Stimulated activated CD4-positive, alpha-beta T cell treated with anti-CD3 and anti-CD28 coated beads, Interleukin-15, amount 100 ng/mL, for 1 hour (primary cell): ENCODE measurements at places on chromosomes 4 and X.

DNA sequence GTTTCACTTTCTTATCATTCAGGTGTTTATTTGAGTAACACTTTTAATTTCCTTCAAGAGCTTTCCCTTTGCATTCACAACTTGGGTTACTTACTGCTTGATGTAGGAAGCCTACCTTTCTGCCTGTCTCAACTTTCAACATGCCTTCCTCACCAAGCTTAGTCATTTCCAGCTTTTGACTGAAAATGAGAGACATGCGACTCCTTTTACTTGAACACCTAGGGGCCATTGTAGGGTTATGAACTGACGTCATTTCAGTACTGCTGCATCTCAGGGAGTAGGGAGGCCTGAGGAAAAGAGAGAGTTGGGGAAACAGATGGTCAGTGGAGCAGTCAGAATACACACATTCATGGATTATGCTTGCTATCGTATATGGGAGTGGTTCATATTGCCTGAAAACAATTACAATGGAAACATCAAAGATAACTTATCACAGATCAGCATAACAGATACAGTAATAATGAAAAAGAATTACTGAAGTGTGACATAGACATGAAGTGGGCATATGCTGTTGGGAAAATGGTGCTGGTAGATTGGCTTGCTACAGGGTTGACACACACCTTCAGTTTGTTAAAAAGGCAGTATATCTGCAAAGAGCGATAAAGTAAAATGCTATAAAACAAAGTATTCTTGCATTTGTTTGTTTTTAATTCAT lies 25.7 kb downstream of the USP53 start:
- DNase-seq, result no peak

DNA sequence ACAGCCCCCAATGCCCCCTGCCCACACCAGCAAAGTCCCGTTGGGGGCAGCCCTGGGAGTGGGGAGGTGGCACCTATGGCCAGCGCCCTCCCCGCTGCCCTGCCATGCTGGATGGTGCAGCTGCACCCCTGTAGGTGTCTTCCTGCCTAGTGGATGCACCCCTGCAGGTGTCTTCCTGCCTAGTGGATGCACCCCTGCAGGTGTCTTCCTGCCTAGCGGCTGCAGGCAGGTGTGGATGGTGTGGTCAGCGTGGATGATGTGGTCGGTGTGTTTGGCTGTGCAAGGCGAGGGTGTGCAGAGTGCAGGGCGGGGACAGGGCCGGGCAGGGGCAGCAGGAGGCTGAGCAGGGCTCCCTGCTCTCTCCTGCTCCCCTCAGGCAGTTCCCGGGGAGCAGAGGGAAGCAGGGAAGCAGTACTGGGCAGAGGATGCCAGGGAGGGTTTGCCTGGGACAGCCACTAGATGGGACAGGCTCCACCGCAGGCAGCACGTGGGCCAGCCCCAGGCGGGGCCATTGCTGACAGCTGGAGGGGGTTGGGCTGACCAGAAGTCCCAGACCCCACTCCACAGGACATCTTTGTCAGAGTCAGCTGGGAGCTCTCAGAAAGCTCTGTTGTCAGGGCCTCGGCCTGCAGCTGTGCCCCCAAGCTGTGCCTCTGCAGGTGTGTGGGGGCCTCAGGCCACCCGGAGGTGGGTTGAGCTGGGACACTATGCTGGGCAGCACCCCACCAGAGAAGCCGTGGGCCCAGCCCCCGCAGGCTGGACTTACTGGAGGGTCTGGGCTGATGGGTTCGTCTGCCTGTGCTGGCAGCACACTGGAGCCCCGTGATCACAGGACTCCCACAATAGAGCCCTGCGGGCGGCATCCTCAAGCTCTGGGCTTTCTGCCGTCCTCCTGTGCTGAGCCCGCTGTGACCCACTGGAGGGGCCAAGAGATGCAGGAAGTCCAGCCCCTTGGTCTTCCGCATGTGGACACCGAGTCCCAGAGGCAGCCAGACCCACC lies 23.7 kb downstream of the DOK7 start:
- DNase-seq, result no peak

GRCh38 chr4:45323453-45324058 lies 597.2 kb upstream of the GNPDA2 start:
- DNase-seq, result no peak

GRCh38 chr4:8353158-8353669 lies 83.7 kb downstream of the HTRA3 start:
- DNase-seq, result no peak

DNA sequence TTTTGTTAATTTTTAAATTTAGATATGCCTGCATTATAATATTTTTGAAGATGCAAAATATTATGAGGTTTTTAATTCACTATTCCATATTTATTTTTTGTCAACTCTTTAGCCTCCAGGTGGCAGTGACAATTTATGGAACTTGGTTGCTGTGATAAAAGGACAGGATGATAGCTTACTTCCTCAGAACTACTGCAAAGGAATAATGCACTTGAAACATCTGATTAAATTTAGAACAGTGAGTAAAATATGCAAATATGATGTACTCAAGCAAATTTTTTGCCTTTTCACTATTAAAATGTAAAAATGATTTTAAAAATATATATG lies 45.1 kb downstream of the SPATA4 start:
- no peak for DNase-seq

DNA sequence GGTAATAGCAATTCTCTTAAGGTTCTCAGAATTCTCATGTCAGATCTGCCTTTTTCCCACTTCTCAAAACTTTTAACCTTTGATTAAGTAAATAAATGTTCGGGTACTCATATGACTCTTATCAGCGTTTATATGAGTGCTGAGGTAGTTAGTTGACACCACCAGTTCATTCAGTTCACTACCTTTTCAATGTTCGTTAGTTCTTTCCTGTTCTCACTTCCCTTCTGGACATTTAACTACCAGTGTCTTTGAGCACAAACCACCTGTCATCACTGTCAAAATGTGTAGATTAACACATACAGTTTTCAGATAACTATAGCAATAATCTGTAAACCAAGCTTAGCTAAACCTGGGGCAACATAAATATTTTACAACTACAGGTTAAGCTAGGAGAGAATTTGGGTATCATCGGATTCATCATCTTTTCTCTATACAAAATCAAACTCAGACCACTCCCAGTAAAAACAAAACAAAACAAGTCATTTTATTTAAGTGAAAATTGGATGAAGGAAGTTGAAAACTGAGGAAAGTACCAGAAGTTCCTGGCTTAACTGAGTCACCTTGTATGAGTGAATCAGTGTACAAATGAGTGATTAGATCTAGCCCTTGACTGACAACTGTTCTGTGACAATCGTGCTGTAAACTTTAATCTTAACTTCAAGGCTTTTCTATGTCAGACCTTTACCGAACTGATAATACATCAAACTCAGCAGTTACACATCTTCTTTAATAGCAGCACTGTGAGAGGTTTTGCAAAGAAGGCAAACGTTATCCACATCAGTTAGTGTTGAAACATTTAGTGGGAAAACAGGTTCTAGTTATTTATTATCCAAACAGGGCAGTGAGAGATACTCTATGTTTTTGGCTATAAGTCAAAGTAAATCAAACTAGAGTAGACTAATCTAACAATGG lies 41.9 kb downstream of the ARHGEF38 start:
- no peak for DNase-seq

DNA sequence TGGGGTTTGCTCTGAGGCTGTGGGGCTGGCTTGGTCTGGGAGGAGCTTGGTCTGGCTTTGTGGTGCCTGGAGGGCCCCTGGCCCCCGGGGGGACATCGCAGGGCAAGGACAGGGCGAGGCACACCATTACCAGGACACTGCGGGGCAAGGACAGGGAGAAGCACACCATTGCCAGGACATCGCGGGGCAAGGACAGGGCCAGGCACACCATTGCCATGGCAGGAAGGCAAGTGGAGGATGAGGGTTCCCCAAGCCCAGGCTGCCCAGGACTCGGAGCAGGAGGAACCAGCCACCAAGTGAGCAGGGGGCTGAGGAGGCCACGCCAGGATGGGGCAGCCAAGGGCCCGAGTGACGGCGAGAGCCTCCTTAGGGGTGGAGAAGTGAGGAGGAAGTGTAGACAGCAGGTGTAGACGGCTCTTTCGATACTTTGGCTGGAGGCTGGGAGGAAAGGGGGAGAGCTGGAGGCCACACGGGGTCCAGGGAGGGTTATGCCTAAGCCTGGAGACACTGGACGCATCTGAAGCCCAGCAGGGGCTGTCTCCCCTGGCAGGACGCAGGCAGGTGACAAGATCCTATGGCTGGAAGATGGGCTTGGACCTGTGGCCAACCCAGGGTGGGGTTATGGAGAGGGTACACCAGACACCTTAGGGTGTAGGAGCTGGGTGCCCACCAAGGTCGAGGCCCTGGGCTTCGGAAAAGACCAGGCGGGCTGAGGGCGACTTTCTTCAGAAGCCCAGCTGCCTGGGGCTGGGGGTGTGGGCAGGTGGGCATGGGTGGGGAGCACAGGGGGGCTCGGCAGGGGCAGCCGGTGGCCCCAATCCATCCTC lies 7.3 kb downstream of the NKX1-1 start:
- DNase-seq, result no peak

GRCh38 chr4:7725951-7726350 lies 213.7 kb downstream of the AFAP1 start:
- DNase-seq, result no peak

DNA sequence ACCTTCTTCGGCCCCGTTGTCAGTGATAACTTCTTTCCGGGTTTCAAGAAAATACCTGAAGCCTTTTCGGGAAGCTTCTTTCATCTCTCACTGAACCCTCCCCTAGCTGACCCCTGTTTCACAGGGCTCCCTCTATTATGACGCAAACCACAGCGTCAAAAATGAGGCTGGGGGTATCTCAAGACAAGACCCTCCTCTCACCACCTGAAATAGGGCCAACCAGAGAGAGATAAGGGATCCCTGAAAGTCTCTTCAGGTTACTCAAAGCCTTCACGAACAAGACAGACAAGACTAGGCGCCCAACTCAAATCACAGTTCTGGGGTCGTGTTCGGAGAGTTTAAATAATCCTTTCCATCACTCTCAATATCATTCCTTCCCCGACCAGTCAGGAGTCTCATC lies 1.2 kb downstream of the PHF8 start:
- DNase-seq, result no peak

DNA sequence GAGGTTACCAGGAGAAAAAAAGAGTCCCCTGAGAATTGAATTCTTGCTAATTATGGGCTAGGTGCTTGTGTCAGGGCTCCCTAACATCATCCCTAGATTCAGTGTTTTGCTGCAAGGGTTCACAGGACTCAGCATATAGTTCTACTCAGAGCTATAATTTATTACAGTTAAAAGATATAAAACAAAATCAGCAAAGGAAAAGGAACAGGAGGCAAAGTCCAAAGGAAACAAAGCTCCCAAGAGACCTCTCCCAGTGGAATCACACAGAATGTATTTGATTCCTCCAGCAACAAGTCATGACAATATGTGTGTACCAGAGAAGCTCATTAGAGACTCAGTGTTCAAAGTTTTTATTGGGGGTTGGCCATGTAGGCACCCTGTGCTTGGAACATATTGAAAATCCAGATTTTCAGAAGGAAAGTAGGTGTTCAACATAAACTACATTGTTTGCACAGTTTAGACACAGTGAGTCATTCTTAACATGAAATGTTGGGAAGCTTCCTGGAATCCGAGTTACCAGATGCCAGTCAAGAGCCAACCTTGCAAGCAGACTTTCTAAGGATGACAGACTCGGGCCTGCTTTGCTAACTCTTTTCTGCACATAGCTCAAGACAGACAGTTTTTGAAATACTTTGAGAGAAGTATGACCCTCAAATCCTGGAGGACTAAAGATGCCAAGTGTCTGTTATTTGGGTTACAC lies 311.3 kb upstream of the EMCN start:
- no peak for DNase-seq

DNA sequence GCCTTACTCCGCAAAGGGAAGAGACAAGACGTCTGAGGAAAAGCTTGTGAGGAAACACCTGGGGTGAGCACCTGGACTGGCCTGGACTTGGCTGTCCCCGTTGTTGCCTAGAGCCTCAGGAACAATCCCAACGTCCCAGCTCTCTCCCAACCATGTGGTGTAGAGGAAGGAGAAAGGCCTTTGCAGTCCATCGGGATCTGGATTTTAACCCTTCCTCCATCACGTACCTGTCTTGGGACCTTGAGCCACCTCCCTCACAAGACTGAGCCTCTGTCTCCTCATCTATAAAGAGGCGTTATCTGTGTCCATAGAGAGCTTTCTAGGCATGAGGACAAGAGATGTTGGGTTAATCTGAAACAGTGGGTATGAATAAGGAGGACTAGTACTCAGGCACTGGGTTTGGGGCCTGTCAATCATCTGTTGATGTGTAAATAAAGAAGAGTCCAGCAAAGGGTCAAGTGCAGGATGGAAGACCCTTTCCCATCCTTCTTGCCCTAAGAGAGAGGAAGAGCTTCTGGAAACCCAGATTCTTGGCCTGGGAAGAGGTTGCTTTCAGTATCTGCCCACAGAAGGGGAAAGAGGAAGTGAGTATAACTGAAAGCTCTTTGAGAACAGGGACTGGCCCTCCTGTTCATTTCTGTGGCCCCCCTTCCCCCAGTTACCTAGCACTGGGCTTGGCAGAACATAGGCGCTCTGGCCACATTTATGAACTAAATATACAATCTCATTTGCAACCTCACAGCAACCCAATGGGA lies 137.1 kb downstream of the PJA1 start:
- no peak for DNase-seq

- DNase-seq, result no peak
Observed at GRCh38 chr4:84862064-84862463, 104.4 kb downstream of the WDFY3 start.

- DNase-seq, result no peak
Observed at GRCh38 chrX:3177851-3178250, 136.6 kb downstream of the ARSF start.

DNA sequence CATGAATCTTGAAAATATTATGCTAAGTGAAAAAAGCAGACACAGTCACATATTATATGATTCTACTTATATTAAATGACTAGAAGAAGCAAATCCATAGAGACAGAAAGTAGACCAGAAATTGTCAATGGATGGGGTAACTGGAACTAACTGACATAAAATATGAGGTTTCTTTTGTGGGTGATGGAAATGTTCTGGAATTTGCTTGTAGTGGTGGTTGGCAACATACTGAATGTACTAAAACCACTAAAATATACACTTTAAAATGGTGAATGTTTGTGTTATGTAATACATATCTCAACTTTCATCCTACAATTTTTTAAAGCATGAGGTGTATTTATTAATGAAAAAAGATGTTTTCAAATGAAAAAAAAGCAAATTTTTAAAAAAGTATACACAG lies 14.7 kb downstream of the CNOT6L start:
- no peak for DNase-seq

DNA sequence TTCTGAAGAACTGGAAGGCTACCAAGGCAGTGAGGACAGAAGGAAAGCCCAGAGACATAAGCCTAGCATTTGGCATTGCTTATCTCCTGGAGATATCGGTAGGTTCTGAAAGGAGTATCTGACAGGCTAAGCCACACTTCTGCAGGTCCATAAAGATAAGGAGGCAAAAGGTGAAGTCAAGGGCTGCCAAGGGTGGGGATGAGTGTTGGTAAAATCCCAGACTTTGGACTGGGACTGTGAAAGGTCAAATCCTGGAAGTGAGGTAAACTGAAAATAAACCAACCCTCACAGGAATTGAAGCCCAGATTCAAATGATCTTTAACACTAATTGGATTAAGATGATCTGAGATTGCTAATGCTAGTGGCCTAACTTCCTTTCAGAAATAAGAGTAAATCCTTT lies 27.4 kb downstream of the GK start:
- no peak for DNase-seq
